CD4-positive, alpha-beta memory T cell (primary cell): ENCODE measurements at places on chromosomes 13 and 19. TPM values are rescaled to one million over a fixed set of nuclear protein-coding genes. Genes with fewer than 3 reads are reported as not detected.

- DNase-seq, result no peak
These were observed 348.5 kb upstream of the ARGLU1 start for GRCh38 chr13:106916329-106916976.

DNA sequence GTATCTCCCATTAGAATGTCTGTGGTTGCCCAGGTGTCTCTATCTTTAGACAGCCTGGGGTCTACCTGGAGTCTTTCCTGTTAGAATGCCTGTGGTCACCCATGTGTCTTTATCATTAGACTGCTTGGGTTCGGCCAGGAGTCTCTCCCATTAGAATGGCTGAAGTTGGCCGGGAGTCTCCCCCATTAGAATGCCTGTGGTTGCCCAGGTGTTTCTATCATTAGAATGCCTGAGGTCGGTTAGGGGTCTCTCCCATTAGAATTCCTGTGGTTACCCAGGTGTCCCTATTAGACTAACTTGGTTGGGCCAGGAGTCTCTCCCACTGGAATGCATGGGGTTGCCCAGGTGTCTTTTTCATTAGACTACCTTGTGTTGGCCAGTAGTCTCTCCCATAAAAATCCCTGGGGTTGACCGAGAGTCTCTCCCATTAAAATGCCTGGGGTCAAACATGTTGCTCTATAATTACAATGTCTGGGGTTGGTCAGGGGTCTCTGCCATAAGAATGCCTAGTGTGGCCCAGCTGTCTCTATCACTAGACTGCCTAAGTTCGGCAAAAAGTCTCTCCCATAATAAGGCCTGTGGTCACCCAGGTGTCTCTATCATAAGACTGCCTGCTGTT is 1448.7 kb downstream of the UQCRFS1 start:
- DNase-seq, result no peak

DNA sequence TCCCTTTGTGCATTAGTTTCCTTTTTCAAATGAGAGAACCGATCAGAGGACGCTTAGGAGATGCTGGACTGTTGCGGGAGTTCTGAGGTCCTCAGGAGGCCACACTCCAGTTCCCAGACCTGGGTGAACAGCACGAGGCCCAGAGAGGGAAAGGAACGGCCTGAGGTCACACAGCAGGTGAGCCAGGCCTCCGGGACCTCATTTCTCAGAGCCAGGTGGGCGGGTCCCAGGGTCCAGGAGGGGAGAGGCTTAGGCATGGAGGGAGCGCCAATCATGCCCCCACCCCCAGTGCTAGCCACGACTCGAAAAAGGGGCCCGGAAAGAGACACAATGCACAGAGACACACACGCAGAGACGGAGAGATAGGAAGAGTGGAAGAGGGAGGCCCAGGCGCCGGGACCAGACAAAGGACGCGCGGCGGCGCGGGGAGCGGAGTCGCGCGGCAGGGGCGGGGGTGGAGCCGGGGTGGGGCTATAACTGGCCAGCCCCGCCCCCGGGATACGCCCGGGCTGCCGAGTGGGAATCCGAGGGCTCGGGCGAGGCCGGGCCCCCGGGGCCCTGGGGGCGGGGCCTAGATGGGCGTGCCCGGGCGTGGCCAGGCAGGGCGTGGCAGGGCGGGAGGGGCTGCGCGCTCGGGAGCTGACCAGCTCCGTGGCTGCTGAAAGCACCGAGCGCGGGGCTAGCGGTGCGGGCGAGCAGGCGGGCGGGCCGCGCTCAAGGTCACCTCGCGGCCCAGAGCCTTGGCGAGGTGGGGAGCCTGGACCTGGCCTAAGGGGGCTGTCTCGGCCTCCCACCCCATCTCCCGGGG is 1.6 kb downstream of the ELAVL3 start:
- DNase-seq, result no peak

The DLEU7 gene
- total RNA-seq, result not detected

The TINCR gene
- 1.4 TPM for total RNA-seq
